Activated CD4-positive, alpha-beta T cell treated with anti-CD3 and anti-CD28 coated beads for 36 hours (primary cell): ENCODE measurements at places on chromosomes 6 and 20. TPM values are rescaled to one million over a fixed set of nuclear protein-coding genes. Genes with fewer than 3 reads are reported as not detected.

DNA sequence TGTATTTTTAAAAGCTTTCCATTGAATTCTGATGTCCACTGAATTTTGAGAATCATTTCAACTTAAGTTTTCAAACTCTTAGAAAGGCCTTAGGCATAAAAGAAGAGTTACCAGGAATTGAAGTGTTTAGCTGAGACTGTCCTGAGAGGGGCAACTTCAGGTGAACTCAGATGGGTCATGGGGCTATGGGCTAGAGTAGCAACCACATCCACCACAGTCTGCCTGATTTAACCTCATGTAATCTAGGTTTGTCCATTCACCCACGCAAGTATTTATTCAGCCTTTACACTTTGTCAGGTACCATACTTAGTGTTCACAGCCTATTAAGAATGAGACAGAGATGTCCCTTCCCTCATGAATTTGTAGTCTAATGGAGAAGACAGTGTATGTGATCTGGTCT is 501.0 kb downstream of the KIF16B start:
- no peak for DNase-seq

- peak; percentile 78 for DNase-seq
Observed at GRCh38 chr20:32574296-32575226, 10.6 kb downstream of the NOL4L start.

DNA sequence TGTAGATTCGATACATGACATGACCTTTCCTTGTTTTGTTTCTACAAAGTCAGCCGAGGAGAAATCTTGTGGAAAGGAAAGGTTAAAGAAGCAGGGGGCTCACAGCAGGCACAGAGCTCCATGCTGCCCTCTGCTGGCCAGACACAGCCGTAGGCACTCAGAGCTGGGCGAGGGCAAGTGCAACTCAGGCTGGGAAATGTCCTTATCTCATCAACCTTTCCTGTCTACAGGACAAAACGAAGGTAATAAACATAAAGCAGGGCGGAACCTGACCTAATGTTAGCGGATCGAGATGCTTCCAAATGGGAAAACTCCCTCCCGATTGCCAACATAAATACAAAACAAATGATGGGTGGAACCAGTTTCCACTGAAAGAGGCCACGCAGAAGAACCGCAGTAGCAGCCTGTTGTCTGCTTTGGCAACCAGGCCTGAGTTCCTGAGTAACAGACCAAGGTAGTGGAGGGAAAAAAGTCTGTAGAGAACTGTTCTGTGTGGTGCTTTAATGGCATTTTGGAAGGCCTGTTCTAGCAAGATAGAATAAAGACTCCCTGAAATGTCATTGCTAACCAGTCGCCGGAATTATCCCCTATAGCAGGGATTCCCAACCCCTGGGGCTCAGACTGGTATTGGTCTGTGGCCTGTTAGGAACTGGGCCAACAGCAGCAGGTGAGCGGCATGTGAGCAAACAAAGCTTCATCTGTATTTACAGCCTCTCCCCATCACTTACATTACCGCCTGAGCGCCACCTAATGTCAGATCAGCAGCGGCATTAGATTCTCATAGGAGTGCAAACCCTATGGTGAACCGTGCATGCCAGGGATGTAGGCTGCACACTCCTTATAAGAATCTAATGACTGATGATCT is 85.2 kb downstream of the MBOAT1 start:
- DNase-seq = peak; percentile 82

- no peak for DNase-seq
Observed at GRCh38 chr20:62362590-62362940, 4.5 kb downstream of the LAMA5 start.

DNA sequence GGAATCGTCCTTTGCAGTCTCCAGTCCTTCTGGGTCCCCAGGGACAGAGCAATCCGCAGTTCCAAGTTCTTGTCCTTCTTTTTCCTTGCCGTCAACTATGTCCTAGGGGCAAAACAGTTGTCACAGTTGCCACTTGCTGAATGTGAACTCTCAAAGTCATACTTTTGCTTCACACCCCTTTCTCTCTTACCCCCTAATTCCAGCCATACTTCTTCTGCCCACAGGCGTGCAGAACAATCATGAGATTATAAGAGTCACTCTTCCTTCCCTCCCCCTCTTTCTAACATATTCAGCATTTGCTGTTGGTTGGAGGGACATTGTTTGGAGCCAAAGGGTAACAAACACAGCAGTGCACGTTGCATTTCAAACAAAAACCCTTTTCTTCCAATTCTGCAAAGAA is 74.4 kb downstream of the BCAS1 start:
- no peak for DNase-seq

- peak; percentile 60 for DNase-seq
Observed at GRCh38 chr6:24974182-24975171, 38.7 kb upstream of the RIPOR2 start.

GRCh38 chr6:107344383-107344782 is 115.0 kb downstream of the PDSS2 start:
- no peak for DNase-seq

- no peak for DNase-seq
Observed at GRCh38 chr20:44542890-44543289, 21.0 kb upstream of the SERINC3 start.

DNA sequence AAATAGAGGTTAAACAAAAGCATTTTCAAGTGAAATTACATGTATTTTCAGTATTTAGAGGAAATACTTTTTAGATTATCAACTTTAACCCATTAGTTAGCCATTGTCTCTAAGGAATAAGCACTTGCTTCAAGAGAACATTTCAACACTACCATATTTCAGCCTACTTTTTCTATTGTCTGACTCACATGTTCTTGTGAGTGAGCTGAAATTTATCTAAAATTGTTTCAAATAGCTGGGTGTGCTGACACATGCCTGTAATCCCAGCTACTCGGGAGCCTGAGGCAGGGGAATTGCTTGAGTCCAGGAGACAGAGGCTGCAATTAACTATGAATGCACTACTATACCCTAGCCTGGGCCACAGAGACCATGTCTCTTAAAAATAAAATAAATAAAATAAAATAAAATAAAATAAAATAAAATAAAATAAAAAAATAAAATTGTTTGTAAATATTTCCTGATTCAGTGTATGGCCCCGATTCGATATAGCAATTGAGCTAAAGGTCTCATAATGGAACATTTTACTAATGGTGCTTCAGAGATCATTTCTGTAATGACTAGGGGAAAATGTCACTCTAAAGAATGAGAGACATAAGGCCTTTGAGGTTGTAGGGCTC is 324.6 kb upstream of the PLCB4 start:
- DNase-seq = no peak

DNA sequence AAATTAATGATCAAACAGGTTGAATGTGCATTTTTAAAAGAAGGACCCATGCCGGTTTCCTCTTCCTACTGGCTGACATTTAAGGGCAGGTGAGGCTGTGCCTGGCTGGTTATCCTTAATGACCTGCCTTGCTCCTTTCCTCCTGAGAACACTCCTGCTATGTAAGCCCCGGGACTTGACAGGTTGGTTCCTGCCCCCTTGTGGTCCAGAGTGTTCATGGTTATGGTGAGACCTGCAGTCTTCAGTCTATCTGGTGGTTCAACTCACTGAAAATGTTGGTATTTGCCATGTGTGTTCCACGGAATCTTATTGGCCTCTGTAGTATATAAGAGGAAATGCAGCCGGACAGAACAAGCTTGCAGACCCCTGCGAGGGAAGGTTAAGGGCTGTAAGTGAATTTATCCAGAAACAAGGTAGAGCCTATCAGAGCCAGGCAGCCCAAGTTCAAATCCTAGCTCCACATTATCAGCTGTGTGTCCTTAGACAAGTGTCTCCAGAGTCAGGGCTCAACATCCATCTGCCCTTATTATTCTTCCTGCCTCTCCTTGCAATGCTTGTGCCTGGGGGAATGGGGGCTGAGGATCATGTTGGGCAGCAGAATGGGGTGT is 5.2 kb upstream of the BPIFA3 start:
- DNase-seq = peak; percentile 53

- DNase-seq = no peak
Observed at GRCh38 chr6:134805168-134805567, 144.7 kb downstream of the ALDH8A1 start.

- DNase-seq = no peak
Observed at GRCh38 chr6:149872233-149872632, 8.1 kb upstream of the LRP11 start.

GRCh38 chr6:31402324-31403282 is 792 bp upstream of the MICA start:
- DNase-seq = peak; percentile 58

- DNase-seq = no peak
Observed at GRCh38 chr6:90722648-90723047, 135.8 kb upstream of the MAP3K7 start.

GRCh38 chr6:30985490-30985889 is 2.0 kb downstream of the MUC21 start:
- peak; percentile 40 for DNase-seq

DNA sequence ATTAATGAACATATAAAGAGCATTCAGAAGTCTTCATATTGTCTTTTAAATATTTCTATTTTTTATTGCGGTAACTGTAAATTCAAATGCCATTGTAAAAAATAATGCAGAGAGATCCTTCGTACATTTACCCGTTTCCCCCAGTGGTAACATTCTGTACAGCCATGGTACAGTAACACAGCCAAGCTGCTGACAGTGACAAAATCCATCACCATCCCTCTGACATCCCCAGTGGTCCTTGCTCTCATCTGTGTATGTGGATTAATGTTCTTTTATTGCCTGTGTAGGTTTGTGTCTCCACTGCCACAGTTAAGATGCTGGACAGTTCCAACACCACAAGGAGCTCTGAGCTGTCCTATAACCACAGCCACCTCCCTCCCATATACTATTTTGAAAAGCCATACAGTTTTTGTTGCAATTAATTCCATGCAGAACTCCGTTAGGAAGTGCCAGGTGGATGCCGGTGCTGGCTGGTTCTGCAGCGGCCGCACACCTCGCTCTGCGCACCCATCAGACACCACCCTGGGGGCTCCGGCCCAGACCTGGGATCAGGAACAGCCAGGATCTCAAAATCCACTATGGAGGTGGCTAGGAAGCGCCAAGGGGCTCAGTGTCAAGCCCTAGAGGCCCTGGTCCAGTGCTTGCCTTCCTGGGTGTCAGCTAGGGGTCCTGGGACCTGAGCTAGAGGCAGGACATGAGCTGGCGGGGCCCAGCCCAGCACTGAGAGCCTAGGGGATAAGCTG is 93.1 kb upstream of the PMEPA1 start:
- no peak for DNase-seq

DNA sequence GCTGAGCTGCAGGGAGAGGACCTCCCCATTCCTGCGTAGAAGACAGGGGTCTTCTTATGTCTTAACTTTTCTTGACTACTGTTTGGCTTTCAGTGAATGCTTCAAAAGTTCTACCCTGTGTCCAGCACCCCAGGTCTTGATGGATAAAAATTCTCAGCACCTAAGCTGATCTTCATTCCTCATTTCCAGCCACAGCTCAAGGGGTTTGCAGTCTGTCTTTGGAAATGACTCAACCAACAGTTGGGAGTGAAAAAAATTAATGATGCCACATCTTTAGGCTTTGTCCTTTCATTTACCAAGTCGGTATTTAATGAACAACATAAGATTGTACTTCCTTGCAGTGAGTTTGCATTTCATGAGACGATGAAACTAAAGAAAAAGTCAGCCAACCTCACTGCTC is 40.3 kb downstream of the PRDM1 start:
- DNase-seq = no peak

- DNase-seq = peak; percentile 94
Observed at GRCh38 chr6:26026833-26027490, 60.3 kb upstream of the HFE start.

DNA sequence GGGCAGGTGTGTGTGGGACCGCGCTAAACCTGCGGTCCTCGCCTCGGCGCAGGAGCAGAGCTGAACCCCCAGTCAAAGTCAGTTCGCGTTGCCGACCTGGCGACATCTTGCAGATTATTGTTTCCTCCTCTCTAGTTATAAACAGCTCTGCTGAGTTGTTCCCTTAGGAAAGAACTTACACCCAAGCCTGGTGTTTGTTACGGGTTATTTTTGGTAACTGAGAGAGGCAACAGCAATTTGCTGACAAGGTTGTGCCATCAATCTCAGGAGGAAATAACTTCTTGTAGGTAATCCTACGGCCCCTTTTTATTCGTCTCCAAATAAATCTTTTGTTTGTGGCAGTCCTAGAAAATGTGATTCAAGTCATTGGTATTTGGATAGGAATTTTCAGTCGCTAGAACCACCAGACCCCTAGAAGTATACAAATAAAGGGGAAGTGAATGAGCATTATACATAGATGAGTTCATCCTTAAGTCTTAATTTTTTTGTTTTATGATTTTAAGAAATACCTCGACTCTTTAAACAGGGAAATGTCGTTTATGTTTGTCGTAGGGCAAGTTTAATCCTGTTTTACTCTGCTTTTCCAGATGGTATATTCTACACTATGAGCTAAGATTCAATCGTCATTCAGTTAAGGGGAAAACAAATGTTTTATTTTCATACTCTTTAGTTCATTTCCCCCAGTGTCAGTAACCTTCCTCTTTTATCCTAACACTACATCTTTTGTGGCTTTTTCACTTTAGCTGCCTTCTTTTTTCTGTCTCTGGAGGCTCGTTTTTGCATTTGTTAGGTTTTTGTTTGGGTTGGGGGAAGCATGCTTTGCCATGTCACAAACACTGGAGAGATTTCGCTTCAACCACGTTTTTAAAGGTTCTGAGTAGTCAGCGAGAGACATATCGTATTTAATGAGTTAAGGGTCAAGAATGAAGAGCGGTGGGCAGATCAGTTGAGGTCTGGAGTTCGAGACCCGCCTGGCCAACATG is 1.2 kb downstream of the PM20D2 start:
- no peak for DNase-seq

DNA sequence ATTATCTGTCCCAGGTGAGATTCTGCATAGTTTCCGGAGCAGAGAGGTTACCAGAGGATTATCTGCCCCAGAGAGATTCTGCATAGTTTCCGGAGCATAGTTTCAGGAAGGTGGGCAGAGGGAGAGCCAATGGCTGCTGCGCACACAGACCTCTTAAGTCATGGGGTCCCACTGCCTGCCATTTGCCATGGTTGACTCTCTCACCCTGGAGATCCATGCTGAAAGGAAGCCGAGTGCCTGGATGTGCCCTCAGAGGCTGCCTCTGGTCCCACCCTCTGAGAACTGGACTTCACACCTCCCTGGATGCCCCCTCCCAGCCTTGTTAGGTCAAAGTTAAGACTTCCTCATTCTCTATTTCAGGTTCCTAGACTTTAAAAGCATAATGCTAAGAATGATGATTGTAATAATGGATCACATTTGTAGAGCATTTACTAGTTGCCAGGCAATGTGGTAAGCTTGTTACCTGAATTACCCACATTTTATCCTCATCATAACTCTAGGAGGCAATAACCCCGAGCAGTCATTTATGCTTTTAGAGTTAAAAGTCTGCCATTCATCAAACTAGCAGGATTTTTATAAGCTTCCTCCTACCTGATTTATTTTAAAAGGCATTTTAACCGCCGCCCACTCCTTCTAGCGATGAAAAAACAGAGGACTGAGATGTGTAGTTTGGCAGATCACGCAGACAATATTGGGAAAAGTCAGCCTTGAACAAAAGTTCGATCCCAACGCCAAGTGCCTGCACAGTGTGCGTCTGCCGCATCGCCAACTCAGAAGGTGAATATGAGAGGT is 11.9 kb downstream of the SERPINB9 start:
- no peak for DNase-seq

SCUBE3 gene
- not detected for total RNA-seq

ECT2L gene
- not detected for total RNA-seq

CST3 gene
- total RNA-seq = 1.0 TPM

FGD2 gene
- 0.63 TPM for total RNA-seq

TASP1 gene
- 10.1 TPM for total RNA-seq

GJA10 gene
- total RNA-seq = not detected

MMP24 gene
- total RNA-seq = not detected

MDFI gene
- total RNA-seq = not detected

FKBP5 gene
- 141 TPM for total RNA-seq

INSM1 gene
- 6.1 TPM for total RNA-seq

WFDC12 gene
- not detected for total RNA-seq
